ENCODE measurements at places on chromosomes 7 and 10.

DNA sequence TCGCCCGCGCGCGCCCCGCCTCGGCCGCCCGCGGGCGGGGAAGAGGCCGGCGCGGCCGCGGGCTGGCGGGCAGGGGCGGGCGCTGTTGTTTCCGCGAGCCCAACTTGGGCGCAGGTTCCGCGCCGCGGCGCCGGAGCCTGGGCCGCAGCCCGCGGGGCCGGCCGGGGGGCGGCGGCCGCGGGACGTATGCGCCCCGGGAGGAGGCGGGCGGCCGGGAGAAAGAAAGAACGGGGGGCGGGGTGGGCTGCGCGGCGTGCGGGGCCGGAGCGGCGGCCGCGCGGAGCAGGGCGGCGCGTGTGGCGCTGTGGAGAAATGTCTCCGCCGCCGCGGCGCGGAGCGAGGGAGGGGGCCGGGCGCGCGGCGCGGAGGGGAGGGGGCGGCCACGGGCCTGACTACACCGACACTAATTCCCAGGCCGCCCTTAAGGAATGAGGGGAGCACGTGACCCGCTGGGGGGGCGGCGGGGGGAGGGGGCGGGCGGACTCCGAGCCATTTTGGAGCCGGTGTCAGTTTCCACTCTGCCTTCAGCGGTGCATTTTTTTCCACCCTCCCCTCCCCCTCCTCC, at the start of gene BMI1:
TSS of gene BMI1 (plus strand) at position 509 of the 565 bp plus-strand sequence. CDS start 5,351 bp downstream, outside the sequence.
- peak; percentile 81 for DNase-seq

GRCh38 chr7:131108212-131108940, 219.3 kb upstream of the MKLN1 start:
- DNase-seq = peak; percentile 18

GRCh38 chr7:23373151-23374004, 74.2 kb downstream of the MALSU1 start:
- DNase-seq = peak; percentile 80

DNA sequence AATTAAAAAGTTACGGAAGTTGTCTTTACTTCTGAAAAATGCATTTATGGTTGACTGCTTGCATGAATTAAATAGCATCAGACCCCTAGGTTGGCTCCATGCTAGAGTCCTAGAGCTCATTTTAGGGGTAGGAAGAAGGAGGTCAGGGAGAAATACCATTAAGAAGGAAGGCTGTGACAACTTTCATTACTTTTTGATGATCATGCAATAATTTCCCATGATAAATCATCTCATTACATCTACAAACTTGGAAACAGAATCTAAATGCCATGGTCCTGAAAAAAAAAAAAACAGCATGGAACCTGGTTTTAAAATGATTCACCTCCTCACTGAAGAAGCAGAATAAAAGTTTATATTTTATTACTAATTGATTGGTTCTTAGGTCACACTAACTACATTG, 20.3 kb upstream of the PLXNA4 start:
- no peak for DNase-seq

GRCh38 chr7:117338020-117338419, 15.2 kb upstream of the WNT2 start:
- DNase-seq = no peak

DNA sequence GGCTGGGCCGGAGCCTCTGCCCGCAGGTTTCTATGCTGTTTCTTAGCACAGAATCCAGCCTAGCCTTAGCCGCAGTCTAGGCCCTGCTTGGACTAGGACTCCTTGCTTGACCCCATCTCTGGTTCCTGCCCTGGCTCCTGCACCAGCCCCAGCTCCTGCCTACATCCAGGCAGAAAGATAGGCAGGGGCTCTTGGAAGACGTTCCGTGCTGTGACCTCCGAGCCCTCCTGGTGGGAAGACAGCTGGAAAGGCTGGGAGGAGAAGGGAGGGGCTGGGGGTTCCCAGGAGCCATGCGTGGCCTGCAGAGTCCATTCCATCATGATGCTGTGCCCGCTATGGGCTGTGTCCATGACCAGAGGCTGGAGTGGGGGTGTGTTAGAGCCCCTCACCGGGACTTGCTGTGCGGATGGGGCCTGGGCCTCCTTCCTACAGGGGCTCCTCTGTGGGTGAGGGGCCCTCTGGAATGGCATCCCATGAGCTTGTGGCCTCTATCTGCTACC, 26.2 kb downstream of the RAMP3 start:
- DNase-seq = no peak

DNA sequence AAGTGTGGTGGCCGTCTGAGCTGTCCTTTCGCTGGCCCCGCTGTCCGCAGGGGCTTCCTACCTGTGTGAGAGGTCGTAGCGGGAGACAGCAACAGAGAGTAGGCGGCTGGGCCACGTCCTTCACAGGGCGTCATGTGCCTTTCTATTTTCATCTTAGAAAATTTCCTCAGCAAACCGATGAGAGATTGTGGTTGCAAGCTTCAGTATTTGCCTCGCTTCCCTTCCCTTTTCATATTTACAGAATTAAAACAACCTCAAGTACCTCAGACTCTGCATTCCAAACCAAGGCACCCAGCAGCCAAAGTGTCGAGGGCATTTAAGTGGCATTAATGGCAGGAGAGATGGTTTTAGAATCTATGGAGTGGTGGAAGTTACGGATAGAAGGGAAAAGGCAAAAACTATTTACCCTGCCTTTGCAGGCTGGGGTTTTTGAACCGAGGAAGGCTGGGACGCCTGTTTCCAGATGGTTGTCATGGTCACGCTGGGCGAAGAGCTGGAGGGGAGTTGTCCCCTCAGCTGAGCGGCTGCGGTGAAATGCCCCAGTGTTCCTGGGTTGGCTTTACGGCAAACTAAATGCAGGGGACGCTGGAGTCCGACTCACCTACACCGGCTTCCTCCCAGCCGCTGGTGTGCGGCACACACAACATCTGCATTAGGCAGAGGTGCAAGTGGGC, 41.9 kb downstream of the WIPI2 start:
- no peak for DNase-seq

DNA sequence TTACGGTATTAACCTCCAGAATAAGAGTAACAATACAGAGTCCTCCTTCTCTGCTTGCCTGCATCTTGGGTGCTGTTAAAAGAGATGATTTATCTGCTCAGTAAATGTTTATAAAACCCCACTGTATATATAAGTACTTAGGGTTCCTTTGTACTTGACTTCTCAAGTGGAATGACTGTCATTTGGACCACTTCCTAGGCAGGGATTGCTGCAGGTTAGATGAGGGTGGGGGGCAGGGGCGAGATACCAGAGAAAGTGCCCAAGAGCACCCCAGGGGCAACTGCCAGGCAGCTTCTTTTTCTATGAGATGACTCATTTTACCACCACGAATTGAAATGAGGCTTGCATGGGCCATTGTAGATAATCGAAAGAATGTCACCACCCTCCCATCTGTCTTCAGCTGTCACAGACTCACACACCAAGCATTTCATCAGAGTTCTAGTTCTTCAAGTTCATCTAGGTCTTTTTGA, 421.9 kb upstream of the GALNT17 start:
- no peak for DNase-seq

- no peak for DNase-seq
These were observed 89.0 kb downstream of the SEMA3A start for GRCh38 chr7:84105586-84105985.

GRCh38 chr7:22664988-22665798, 61.8 kb upstream of the IL6 start:
- DNase-seq = no peak

DNA sequence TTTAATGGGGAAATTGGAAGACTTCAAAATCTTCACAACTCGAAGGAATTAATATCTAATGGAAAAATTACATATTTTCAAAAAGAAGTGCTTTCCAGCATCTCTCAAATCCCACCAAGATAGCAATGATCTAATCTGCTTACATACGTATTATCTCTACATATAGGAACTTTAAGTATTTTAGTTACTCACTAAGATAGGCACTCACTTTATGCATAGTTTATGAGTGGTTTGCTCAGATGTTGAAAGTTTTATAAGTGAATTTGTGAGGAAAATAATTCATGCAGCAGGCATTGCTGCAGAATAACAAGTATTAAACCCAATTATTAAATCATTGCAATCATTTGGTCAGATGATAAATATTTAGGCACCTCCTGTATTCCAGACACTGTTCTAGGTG, 2.3 kb upstream of the CYTH3 start:
- DNase-seq = no peak

- no peak for DNase-seq
These were observed 283.1 kb upstream of the DKK1 start for GRCh38 chr10:52030975-52031374.

GRCh38 chr7:16670021-16670420, 24.0 kb downstream of the BZW2 start:
- DNase-seq = no peak

DNA sequence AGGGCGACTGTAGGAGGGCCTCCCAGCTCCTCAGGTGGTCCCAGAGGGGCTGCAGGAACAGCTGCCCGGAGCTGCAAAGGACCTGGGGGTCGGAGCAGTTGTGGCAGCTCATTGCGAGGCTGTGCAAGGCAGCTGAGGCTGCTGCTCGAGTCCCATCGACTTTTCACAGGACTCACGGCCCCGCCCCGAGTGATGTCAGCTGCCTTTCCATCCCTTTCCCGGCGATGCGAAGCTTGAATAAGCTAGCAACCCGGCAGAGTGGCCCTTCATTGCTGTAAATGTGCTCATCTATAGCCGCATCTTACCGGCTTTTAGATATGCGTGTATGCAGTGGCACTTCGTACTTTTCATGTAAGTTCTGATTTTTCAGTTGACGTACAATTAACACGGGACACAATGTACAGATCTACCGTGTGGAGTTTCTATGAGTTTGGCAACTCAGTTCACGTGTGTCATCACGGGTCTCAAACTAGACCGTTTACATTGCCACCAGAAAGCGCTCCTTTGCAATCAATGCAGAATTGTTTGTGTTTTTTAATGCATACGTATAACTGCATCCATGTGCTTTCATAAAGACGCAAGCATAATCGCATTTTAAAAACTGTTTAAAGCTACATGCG, at the start of gene CH25H:
TSS of gene CH25H (minus strand) at position 137 of the 620 bp plus-strand sequence. CDS start at position 112, 25 bp downstream.
- peak; percentile 76 for DNase-seq

DNA sequence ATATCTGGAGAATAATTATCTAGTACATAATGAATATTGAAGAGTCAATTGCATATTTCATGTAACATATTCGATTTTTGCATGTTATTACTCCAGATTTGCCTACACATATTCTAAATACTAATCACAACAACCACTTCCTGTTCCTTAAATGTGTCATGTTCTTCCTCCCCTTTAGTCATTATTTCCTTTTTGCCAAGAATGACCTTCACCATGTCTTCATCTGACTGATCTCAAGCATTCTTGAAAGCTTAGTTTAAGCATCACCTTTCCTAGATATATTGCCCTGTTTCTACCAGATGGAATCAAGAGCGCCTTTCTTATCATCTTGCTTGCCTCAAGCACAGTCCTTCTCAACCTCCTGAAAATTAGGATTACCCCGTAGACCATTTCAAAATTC, 23.5 kb upstream of the MEOX2 start:
- DNase-seq = no peak

Data from activated CD4-positive, alpha-beta T cell treated with anti-CD3 and anti-CD28 coated beads for 36 hours (primary cell).